DMS 273 treated with DMSO at 0.1 percent for 48 hours (cell line): ENCODE measurements at places on chromosomes 3 and 15.

DNA sequence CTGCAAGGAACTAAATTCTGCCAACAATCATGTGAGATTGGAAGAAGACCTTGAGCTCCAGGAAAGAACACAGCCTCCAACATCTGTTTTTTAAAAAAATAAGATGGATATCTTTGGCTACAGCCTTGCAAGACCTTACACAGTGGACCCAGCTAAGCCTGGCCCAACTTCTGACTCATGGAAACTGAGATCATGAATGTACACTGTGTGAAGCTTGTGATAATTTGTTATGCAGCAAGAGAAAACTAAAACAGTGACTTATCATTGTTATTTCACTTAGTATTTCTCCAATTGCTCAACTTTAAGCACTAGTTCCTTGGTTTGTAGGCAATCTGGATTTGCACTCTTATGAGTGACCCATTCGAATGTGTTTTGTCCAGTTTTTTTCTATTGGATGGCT, 29.3 kb downstream of the SHQ1 start:
- no peak for DNase-seq

DNA sequence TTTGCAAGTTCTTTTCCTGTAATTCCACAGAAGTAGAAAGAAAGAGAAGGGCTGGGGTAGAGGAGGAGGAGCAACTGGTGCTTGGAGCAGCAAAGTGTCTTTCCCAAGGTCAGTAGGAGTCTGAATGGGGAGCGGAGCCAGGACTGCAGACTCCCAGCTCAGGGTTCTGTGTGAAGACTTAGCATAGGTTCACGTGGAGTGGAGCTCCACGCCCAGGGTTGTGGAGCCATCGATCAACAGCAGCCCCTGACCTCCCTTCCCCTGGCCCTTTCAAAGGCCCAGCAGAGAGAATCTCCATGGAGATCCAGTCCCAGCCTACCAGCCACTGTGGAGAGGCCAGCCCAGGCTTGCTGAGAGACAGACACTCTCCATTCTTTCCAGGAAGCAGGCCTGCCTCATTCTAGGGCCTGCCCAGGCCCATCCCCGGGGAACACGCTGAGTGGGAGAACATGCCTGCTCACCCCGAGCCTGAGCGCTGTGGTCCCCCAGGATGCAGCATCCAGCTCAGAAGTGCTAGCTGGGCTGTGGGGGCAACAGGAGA, 62.1 kb downstream of the CORO2B start:
- no peak for DNase-seq

GRCh38 chr3:187264021-187264420, 27.5 kb downstream of the MASP1 start:
- no peak for DNase-seq

GRCh38 chr3:179432021-179432420, 19.2 kb downstream of the GNB4 start:
- no peak for DNase-seq

GRCh38 chr3:31247850-31248562, 284.7 kb upstream of the STT3B start:
- no peak for DNase-seq

GRCh38 chr3:100005665-100006393, 108.5 kb downstream of the FILIP1L start:
- no peak for DNase-seq

GRCh38 chr3:102074946-102075345, 225.6 kb downstream of the NFKBIZ start:
- DNase-seq: peak; percentile 67
